MV-4-11 (cell line): ENCODE measurements at places on chromosomes 1 and 21.

DNA sequence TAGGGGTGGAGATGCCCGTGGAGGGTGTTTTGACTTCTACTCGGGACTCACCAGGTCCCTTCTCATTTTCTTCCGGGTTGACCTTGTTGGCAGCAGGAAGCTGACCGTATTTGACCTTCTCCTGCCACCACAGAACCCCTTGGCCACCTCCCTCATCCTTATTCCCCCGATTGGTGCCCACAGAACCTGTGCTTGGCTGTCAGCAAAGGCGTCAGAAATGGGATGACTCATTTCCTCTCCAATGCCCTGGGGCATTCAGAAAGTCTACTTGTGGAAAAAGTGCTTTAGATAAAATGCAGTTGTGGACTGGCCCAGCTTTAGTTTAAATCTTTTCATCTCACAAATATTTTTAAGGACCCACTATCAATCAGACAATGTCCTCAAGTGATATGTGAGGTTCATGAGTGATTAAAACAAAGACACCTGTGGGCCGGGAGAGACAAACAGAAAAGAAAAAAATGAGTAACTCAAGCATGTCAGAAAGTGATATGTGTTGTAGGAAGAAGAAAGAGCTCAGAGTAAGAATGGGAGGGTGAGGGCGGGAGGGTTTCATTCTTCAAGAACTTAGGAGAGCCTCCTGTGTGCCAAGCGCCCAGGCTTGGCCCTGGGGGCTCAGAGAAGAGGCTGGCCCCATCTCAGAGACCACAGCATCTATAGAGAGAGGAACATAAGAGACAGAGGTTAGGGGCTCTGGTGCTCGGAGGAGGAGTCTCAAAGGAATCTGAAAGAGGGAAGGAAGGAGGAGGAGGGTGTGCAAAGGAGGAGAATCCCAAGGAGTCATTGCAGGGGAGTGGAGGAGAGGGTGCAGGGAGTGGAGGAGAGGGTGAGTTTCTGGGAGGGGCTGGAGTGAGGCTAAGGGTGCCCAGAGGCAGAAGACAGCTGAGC is 221.6 kb upstream of the VAMP3 start:
- DNase-seq, result peak; percentile 85

DNA sequence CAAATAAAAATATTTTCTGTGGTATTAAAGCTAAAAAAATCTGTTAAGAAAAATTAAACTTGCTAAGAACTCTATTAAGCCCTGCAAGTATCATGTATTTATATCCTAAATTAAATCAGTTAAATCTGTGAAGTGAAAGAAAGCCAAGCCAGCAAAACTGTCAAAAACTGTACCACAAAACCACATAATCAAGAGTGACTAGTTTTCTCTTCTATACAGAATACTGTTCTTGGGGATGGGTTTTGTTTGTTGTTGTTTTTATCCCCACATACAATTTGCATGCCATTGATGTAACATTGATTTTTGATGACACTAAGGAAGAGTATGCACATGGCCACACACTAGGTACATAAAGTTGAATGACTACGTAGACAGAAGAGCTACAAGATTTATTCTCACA is 20.4 kb downstream of the DPH5 start:
- DNase-seq, result no peak

GRCh38 chr1:17363351-17363750 is 8.6 kb upstream of the PADI6 start:
- DNase-seq, result no peak

DNA sequence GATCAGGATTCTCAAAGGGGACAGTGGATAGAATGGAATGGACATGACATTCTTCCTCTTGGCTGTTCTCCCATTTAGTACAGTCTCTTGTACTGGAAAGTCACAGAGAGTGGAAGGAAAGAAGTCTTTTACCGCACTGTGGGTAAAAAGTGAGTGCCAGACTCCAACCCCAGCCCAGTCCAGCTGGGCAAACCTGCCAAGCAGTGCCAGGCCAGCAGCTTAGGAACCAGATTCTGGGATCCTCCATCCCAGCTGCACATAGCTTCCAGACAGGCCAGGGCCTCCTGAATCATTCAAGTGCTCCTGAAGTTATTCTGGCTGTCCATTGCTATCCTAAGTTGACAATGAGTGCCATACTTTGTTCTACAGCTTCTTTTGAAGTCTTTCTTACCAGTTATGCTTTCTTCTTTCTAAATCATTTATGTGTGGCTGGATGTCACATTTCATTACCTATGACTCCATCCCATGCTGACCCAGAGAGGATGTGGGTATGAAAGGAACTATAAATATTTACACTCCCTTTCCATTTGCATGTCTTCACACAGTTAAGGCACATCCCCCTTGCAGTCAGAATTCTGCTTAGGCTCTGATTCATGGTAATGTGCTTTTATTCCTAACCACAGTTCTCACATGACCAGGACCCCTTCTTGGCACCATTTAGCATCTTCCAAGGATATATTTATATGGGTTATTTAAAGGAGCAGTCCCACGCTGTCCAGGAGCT is 88.9 kb downstream of the AK5 start:
- peak; percentile 46 for DNase-seq

- peak; percentile 10 for DNase-seq
Measured at GRCh38 chr1:6523566-6523965, 30.7 kb downstream of the NOL9 start.

DNA sequence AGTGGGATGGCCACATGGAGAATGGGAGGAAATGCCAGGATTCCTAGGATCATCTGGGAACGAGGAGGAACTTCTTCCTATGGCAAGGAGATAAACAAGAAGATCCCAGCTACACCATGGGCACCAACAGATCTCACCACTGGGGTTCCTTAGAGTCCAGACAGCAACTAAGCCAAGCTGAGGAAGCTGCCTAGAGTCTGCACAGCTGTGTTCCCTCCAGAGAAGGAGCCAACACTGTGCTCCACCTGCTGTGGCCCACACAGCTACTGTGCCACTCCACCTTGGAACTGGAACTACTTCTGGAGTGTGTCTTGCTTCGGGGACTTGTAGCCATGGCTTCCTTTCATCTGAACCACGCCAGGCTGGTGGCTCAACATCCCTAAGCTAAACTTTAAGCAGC is 6.0 kb downstream of the IFNAR1 start:
- no peak for DNase-seq

DNA sequence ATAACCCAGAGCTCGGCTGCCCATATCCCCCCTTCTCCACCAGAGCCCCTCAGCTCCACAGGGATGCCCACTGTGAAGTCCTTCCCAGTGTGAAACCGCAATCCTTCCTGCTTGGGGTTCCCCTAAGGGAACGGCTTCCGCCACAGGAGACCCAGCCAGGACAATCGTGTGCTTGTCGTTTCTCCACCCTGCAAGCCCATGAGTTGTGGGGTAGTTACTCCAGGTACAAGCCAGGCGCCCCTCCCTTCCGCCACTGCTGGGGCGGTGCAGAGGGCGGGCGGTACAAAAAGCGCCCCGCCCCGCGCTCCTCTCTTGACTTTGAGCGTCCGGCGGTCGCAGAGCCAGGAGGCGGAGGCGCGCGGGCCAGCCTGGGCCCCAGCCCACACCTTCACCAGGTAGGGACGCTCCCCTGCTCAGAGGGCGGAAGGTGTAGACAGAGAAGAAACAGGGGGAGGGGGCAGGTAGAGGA is at the start of gene TINAGL1:
TINAGL1 (plus strand) TSS at position 315 of the 469 bp plus-strand sequence. CDS start 634 bp downstream, outside the sequence.
- no peak for DNase-seq

GRCh38 chr21:34604556-34604955 is 10.4 kb downstream of the RCAN1 start:
- no peak for DNase-seq

- no peak for DNase-seq
Measured at GRCh38 chr1:240031414-240031813, 60.3 kb upstream of the FMN2 start.

DNA sequence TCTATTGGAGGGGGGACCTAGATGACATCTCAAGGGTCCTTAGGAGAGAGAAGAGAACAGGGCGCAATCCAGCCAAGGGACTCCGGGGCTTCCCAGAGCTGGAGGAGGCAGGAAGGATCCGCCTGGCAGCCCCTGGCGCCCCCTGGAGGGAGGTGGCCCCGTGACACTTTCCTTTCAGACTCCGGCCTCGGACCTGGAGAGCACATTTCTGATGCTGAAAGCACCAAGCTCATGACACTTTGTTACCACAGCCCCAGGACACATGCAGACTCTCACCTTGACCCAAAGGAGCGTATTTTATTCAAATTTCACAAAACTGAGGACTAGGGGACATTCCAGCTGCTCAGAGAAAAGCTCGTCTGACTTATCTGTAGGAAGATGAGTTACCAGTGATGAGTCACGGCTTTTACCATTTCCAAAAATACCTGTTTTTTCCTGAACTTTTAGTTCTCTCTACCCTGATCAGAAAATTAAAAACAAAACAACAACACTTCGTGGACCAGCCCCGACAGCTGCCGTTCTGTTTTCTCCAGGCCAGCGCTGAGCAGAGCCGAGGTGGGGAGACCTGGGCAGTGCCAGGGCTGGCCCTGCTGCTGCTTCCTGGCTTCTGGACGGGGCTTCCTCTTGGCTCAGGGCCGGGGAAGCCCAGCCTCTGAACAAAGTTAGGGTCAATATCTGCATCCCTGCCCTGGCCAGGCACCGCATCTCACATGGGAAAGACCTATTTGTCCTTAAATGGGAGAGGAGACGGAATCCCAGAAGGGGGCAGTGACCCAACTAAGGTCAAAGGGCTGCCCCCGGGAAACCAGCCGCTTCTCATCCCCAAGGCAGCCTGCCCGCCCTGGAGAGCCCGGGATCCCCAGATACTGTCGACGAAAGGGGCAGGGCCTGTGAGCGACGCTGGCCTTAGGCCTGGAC is 21.6 kb upstream of the POFUT2 start:
- peak; percentile 66 for DNase-seq

DNA sequence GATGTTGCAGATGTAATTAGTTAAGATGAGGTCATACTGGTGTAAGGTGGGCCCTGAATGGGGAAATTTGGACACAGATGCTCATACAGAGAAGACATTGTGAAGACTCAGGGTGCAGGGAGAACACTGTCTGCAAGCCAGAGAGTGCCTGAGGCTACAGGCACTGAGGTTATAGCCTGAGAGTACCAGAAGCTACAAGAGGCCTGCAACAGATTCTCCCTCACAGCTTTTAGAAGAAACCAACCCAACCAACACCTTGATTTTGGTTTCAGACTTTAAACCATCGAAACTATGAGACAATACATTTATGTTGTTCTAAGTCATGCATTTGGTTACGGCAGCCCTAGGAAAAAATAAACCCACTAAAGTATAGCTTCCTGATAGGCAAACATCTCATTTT is 321.7 kb upstream of the USP25 start:
- DNase-seq, result no peak

DNA sequence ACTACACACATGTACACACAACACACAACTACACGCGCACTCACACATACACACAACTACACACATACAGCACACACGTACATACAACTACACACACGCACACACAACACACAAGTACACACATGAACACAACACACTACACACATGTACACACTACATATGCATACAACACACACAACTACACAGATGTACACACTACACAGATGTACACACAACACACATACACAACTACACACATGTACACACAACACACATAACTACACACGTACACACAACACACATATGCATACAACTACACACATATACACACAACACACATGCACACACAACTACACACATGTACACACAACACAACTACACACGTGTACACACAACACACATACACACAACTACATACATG is 318.6 kb downstream of the CAMTA1 start:
- DNase-seq, result no peak

DNA sequence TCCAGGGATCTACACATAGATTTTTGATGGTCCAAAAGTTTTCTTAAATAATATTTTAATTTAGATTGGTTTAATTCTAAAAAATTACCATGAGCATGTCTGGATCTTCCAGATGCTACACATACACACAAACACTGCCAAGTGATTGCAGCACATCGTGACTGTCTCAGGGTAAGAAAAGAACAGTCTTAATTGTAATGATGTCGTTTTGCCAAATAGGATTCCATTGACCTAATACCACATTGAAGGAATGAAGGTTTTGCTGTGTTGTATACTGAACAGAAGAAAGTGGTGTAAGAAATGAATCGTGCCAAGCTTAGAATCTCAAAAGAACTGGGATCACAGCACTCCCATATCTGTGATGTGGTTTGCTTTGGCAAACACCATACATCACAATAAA is 633.3 kb upstream of the CAMK1G start:
- no peak for DNase-seq

- DNase-seq, result no peak
Measured at GRCh38 chr1:171083222-171083621, 7.5 kb upstream of the FMO3 start.

DNA sequence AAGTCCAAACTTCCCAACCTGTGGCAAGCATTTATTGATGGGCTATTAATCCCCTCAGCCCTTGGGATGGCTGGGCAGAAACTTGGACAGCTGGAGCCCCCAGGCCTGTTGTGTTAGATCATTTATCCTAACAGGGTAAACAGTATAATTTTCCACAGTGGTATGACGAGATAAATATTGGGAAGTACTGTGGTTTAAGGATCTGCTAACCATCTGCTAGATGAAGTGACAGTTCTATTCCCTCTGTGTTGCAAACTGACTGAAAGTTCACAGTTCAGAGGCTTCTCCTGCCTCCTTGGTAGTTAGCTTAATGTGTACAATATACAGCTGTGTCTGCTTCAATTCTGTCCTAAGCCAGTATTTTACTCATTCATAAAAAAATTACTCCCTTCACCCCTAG is 127.5 kb upstream of the CHODL start:
- no peak for DNase-seq

DNA sequence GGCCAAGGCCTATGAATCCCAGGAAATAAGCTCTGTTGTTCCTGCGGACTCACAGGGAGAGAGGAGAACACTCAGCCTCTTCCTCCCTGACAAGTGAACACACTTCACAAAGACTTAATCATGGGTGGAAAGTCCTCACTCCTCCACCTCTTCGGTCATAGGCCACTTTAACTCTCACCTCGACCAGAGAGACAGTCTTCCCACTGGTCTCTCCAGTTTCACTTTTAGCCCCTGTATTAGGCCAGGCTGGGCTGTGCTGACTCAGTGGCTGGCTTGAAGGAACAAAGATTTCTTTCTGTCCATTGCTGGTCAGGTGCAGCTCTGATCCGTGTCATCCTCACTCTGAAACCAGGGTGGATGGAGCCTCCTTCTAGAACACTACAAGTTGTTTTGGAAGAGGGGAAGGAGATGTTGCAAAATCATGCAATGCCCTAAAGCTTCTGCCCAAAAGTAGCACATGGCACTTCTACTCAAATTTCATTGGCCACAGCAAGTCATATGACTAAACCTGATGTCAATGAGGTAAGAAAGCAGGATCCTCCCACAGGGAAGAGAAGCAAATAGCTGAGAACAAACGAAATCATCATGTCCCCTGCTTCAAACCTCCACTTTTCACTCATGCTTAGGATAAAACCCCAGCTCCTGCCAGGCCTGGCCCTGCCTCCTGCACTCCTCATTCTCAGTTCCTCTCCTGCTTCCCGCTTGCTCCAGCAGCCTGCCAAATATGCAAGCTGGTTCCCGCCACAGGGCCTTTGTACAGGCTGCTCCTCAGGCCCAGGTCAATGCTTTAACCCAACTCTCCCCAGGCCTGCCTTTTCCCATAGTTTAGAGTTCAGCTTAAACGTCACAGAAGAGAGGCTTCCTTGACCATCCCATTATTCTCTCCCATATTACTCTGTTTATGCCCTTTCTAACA is 150.5 kb upstream of the RUNX3 start:
- DNase-seq, result peak; percentile 97
